ENCODE measurements at places on chromosomes 12 and 14.

DNA sequence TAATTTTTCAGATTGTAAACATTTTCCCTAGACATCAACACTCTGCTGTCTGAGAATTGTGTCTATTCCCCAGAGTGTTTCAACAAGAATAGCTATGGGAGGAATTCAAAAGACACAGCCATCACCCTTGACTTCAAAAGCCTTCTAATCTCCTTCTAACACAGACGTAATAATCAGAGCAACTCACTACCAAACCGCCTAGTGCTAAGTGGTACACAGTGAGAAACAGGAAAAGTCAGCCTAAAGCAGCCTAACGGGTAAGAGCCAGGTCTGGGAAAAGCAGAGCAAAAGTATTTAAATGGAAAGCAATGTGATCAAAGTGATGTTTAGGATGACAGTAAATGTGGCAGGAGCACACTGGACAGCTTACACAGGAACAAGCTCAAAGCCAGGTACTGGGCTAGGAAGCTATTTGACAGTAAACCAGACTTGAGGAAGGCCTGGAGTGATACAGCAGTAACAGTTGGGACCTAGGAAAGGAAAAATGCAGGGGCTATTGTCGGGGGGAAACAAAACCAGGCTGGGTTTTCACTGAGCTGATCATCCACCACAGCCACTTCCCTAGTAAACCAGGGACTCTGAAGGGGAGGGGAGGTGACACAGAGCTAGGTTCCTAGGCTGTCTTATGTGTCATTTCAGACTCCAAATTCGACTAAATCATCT lies 29.4 kb downstream of the CORO1C start:
- no peak for DNase-seq

DNA sequence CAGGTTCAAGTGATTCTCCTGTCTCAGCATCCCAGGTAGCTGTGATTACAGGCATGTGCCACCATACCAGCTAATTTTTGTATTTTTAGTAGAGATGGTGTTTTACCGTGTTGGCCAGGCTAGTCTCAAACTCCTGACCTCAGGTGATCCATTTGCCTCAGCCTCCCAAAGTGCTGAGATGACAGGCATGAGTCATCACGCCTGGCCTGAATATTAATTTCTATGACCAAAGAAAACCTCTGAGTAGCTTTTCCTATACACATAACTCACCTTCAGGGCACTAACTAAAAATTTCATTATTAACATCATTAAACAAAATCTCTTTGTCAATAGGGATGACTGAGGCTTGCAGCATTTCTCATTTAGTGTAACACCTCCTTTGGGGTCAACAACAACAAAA lies 259.6 kb upstream of the KRR1 start:
- DNase-seq = no peak

- no peak for DNase-seq
Measured at GRCh38 chr14:99196310-99196650, 75.7 kb downstream of the BCL11B start.

DNA sequence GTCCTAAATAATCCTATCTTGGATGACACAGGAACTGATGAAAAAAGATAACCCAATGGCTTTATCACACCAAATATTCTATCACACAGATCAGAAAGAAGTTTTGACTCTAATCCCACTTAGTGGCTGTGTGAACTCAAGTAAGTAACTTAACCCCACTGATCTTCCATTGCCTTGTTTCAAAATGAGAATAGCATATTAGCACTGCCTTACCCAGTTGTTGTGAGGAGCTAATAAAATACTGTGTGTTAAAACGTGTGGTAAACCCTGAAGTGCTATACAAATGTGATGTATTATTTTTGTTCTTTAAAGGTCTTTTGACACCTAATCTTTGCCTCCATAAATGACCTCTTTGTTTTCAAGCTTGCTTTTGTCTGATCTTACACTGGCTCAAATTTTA lies 60.9 kb upstream of the ARID2 start:
- no peak for DNase-seq

GRCh38 chr14:54220704-54221431 lies 175.9 kb upstream of the CDKN3 start:
- peak; percentile 40 for DNase-seq

DNA sequence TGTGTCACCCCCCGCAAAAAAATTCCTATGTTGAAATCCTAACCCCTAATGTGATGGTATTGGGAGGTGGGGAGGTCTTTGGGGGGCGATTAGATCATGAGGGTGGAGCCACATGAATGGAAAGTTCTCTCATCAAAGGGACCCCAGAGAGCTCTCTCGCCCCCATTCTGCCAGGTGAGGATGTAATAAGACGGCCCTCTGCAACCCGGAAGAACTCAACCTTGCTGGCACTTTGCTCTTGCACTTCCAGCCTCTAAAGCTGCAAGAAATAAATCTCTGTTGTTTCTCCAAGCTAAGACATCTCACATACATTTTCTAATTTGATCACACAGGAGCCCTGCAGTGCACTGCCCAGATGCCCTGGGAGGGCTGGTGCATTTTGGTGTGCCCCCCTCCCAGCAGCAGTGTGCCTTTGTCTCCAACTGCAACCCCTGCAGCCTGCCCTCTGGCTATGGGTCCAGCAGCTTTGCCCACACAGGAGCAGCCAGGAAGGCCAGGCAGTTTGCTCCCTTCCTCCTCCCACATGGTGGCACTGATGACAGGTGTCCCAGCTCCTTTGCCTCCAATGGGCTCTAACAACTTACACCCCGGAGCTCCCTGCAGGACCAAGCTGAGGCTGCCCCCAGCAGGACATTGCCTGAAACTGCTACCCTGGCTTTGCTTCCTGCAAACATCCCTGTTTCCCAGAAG lies 59.3 kb downstream of the C14orf132 start:
- DNase-seq = peak; percentile 70

DNA sequence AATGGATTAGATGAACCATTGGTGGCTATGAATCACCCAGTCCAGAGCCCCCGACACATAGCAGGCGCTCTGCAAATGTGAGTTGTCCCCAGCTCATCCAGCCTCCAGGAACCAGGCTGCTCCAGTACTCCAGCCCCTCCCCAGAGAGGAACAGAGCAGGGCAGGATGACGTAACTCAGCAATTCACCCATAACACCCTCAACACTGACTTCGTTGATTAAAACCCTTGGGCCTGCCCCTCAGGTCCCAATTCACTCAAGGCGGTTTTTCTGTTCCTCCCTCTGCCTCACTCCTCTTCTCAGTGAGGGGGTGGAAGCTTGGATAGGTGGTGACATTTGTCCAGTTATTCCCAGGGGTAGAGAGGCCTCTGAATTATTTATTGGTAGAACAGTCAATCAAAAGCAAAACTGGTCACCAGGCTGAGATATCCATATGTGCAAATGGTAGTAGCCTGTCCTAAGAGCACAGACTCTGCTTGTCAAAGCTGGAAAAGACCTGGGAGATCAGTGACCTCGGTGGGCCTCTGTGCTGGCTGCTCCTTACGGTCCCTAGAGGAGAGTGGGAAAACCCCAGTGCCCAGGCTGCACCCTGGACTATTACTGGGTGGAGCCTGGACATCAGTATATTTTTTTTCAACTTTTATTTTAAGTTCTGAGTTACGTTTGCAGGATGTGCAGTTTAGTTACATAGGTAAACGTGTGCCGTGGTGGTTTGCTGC lies 97.0 kb downstream of the CMKLR1 start:
- no peak for DNase-seq

DNA sequence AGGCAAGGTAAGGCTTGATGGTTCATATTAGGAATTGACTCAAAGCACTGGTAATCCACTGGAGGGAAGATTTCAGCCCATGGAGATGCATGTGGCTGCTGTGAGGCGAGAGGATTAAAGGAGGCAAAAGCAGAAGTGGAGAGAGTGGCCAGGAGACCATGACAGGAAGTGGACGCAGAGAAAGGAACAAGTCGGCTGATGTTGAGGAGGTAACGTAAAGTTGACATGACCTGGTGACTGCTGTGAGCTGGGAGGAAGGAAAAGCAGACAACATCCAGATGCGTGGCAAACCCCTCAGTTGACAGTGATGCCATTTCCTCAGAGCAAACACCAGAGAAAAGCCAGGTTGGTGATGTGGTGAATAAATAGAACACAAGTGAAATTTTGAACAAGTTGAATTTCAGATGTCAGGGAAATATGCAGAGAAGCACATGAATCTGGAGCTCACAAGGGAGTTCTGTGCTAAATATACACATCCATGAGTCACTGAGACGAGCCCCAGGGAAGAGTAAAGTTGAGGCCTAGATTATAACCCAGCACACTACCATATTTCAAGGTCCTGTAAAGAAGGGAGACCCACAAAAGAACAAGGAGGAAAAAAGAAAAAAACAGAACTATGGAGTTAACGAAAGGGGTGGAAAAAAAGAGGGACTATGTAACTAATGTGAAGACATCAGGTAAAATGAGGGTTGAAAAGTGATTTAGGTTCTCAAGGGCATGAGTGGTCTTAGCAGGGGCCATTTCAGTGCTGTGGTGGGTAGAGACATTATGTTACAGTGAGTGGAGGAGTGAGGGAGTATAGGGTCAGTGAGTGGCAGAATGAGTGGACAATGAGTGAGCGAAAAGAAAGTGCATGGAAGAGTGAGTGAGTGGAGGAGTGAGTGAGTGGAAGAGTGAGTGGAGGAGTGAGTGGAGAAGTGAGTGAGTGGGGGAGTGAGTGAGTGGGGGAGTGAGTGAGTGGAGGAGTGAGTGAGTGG lies 61.6 kb upstream of the GZMB start:
- DNase-seq = no peak

DNA sequence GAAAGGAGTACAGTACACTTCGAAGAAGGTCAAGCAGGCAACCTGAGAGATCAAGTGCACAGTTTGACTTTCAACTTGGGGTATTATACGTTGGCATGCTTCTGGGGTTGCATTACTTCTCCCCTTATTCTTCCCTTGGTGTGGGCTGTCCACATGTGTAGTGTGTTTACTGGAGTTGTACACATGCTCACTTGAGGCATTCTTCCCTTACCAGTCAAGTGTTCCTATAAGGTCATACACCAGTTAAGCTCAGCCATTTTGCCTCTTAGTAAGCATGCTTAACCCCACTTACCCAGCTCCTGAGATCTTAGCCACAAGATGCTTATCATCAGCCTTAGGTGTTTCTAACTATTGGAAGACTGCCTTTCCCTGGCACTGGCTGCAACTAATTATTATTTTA lies 63.8 kb downstream of the C12orf42 start:
- DNase-seq = no peak

Data from SK-N-SH (cell line).